ENCODE measurements at places on chromosomes 1 and 21.

DNA sequence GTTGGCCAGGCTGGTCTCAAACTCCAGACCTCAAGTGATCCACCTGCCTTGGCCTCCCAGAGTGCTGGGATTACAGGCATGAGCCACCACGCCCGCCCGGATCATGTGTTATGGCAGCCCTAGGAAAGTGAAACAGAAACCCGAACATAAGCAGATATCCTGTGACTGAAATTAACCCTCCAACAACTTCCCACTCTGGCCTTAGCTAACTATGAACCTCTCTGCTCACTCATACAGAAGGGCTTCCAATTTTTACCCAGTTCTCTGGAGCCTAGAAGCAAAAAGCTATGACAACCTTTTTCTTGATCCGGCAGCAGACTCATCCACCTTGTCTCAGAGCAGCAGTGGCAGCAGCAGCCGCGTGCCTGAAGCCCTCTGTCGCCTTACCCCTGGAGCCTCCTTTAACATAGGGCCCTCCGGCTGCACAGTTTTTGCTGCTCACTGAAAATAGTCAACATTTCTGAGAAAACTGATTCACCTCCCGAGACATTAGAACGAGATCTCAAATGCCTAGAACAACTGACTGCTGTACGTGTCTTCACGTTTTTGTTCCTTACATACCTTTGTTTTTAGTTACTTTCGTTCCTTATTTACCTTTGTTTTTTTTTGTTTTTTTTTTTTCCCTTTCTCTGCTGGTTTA lies 9.3 kb downstream of the CBR1 start:
- no peak for DNase-seq

DNA sequence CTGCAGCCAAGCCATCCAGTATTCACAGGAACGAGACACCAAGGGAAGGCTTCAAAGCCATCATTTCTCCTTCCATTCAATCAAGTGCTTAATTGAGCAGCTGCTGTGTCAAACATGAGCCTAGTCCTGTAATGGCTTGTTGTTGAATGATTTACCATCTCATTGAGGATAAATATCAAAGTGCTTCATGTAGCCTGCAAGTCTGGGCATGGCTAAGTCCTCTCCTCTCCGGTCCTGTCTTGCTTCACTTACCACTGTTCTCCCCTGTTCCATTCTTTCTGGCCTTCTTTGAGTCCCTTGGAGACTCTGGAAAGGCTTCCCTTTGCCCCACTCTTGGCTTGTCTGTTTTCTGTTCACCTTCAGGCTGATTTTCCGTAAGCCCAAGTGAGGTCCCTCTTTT lies 279.8 kb downstream of the PBX1 start:
- no peak for DNase-seq

- DNase-seq, result no peak
These were observed 126.5 kb upstream of the RUNX3 start for GRCh38 chr1:25056536-25056935.

DNA sequence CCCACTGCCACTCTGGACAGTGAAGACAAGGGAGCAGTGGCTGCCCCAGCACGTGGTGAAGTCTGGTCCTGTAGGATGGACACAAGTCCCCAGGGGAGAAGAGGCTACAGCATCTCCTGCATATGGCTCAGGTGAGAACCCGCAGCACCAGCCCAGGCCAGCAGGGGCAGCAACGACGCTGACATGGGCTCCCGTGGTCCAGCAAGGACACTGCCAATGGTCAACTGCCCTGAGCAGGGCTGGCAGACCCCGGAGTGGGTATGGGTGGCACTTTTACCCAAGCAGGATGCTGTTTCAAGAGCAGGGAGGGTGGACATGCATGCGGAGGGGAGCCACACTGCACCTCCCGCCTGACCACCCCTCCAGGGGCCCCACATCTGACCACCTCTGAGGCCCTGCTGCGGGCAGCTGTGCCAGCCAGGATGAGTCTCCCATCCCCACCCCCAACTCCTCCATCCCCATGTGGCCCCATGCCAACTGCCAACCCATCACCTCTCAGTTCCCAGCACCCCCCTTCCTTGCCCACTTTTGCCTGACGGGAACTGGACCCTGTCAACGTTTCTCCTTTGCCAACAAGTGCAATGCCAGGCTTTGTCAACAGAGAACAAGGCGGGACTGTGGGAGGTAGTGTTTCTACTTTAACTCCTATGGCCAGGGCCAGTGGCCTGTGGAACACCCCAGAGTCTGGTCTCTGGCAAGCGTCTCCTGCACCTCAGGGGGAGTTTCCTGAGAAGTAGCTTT lies 8.6 kb downstream of the MORN1 start:
- no peak for DNase-seq

DNA sequence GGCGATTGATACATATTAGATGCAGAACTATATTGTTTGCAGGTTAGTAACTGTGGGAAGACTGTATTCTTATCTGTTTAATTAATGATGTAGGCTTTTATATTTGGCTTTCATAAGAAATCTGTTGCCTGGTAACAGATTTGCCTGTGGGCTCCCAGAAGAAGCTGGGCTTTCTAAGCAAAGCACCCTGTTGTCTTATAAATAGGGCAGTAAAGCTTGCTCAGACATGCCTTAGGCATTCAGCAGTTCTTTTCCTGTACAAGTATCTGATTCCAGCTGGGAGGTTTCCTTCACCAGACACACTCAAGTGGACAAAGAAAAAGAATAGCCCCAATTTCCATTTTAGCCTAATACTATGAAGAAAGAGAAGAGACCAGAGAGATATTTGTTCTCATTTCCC lies 524.0 kb downstream of the LRRIQ3 start:
- DNase-seq, result no peak

DNA sequence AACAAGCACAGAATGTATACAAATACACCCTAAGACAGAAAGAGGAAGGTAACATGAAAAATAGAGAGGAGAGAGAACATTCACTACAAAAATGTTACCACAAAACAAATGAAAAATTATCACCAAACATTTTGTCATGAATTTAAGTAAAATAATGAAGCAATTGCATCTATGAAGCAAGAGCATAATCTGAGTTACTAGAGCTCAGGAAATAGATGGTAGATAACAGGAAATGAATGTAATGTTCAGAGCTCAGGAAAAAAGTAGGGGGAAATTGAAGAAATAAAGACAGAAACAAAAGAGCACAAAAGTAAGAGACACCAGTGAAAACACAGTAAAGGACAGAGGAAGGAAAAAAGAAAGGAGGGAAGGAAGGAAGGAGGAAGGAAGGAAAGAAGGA lies 19.4 kb downstream of the SEC16B start:
- no peak for DNase-seq

DNA sequence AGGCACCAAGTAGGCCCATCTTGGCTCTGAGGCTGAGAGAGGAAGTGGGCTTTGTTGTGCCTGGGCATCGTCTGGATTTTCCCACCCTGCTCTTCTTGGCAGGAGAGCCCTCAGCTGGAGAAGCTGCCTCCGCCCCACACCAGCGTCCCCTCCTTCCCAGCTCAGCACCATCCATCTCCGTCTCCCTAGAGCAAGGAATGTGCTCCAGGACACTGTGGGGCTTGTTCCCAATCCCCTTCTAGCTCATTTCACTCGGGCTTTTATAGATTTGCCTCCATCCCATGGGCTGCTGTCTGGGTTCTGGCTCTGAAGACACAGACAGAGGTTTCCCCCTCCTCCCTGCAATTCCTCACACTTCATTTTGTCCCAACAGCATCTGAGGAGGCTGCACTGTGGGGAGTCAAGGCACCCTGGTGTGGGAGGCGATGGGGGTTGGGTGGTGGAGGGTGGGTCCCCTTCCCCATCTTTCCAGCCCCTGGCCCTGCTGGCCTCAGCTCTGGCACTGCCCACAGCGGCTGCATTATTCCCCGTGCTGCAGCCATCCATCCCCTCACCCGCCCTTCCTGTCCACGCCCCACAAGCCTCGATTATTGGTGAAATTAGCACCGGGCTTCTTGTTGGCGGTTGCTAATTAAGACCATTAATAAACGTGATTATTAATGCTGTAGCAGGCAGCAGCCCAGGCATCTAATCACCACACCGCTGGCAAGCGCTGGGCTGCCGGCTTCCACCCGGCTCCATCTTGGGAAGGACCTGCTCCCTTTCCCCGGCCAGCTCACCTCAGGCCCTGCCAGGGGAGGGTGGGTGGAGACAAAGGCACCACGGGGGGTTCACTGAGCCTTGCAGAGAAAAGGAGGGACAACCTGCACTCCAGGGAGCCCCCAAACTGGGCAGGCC lies 21.7 kb downstream of the RHBG start:
- DNase-seq, result no peak
